ENCODE measurements at places on chromosomes 13 and 19.

GRCh38 chr13:28981530-28981929, 161.4 kb downstream of the MTUS2 start:
- DNase-seq, result no peak

GRCh38 chr13:31207661-31208552, 8.1 kb downstream of the B3GLCT start:
- DNase-seq, result no peak

GRCh38 chr19:2702170-2703076, at the start of gene GNG7:
Gene GNG7 (minus strand): TSS chr19:2702694. CDS start chr19:2520688, 182,006 bp downstream.
- no peak for DNase-seq

DNA sequence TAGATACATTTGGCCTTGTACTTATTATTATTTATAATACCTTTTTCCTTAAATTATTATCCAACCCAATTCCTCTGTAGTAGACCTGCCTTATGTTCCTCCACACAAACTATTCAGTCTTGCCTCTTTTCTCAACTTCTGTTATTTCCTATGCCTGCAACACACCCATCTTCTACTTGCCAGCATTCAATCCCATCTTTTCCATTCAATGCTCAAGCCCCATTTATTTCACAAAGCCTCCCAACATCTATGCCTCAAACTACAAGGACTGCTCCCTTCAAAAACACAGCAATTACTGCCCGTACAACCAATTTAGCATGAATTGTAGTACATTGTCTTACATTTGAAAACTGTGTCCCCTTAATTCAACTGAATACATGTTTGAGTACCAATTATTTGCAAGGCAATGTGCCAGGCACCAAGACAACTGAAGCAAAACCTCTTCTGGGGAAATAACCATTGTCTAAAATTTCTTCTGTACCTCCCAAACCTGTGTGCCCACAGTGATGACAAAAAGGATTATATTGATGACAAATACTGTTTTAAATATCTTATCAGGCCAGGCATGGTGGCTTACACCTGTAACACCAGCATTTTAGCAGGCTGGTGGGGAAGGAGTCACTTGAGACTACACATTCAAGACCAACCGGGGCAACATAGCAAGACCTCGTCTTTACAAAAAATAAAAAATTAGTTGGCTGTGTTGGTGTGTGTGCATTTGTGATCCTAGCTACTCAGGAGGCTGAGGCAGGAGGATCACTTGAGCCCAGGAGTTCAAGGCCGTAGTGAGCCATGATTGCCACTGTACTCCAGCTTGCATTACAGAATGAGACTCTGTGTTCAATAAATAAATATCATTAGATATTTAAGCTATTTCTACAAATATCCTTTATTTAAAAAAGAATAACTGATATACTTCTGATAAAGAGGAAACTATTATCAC, 35.1 kb downstream of the ELF1 start:
- peak; percentile 37 for DNase-seq

GRCh38 chr13:113802761-113803160, 43.7 kb downstream of the TMEM255B start:
- DNase-seq, result no peak

DNA sequence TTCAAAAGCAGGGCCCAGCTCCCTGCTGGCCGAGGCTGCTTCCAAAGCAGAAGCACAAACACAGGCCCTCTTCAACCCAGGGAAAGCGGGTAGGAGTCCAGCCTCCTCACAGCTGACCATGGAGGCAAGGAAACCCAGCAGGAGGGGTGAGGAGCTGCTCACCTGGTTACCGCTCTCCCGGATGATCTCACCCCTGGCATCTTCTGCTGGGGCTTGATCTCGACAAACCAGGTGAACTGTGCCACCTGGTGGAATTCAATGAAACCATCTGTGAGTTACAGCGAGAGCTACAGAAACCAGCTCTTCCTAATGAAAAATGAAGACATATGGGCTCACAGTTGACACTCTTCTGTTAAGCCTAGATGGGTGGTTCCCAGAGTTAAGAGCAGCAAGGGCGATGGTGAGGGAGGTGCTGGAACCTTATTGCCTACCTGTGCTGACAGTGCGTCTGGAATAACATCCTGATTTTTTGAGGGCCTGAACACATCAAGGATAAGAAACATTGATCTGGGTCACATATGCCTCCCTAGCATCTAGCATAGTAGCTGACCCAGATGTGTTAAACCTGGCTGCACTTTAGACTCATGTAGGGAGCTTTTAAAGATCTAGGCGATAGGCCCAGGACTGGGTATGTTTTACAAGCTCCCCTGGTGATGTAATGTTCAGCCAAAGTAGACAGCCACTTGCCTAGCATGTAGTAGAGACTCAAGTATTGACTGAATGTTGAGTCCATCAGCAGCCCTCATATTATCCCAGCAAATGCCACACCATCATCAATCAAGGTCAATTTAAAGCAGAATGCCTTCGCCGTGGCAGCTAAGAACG, 6.1 kb downstream of the DHRS12 start:
- peak; percentile 89 for DNase-seq

- DNase-seq, result no peak
Measured at GRCh38 chr19:55672418-55672817, 2.6 kb upstream of the EPN1 start.

Measured in COR-L47 (cell line).